ENCODE measurements at places on chromosomes 6 and 20.

DNA sequence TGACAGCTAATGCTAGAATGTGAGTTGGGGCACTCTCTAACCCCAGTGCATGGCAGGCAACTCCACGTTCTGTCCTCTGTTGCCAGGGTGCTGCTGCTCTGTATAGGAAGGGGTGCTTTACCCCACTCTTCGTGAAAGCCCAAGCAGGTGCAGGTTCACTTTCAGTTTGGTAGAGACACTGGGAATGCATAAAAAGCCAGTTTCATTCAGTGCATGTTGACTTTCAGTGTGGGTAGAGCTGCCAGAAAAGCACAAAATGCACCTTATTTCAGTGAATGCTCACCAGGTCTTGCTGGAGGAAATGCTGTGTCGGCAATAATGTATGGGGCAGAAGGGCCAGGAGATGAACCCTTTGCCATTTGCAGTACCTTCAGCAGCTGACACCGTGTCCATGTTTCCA is 62.1 kb upstream of the ADGRB3 start:
- no peak for DNase-seq

- no peak for DNase-seq
These were observed 38.8 kb upstream of the EMILIN3 start for GRCh38 chr20:41405436-41405835.

GRCh38 chr6:1940381-1940780 is 305.0 kb downstream of the GMDS start:
- no peak for DNase-seq

DNA sequence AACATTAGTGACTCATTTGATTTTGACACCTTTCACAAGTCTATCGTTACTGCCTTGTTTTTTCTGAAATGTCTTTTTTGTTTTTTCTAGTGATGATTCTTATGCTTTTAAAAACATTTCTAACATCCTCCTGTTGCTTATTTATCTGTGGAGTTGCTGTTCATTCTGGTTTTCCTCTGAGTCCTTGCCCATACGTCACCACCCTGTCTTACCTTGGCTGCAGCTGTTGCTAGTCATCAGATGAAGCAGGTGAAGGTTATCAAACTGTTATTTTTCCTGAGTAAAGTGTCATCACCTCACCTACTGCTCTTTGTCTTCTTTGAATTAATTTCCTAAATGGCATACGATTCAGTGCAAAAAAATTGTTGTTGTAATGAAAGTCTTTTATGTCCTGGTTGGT is 376.6 kb downstream of the GRIK2 start:
- no peak for DNase-seq

DNA sequence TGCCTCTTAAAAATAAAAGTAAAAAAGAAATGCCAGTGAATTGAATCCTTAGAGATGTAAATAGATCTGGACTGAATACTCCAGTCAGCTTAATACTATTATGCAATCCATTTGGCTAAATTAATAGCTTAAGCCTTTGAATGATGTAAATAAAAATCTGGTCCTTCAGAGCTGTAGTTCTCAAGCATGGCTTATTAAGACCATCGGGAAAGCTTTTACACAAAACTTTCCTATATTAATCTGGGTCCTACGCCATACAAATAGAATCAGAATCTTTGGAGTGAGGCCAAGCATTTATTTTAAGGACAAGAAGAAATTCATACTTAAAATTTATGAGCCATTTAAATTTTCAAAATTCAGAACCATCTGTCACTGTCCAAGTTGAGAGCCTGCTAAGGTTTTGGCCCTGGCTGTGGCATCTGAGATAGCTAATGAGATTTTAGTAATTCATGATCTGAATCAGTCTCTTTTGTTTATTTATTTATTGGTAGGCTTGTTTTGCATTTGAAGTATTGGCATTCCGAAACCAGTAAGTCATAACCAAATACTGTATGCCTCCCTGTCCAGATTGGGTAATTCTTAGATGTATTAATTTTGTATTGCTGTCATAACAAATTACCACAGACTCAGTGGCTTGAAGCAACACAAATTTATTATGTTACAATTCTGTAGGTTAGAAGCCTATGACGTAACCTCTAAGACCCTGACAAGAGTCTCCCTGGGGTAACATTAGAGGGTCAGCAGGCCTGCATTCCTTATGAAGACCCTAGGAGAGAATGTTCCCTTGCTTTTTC is 228.1 kb upstream of the RAB32 start:
- no peak for DNase-seq

DNA sequence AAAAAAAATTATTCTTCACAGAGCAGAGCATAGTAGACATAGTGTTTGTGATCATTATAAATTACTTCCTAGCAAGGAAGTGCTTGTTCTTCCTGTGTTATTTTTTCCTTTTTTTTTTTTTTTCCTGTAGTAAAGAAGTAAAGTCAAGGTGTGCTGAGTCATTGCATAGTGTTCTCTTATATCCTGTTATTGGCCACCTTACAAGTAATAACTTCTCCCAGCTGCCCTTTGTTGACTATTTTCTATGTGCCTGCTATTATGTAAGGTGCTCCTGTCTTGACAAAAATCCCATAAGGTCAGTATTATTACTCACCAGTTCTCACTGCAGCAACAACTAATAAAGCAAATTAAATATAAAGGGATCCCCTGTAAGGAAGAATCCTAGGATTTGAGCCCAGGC is 195.3 kb downstream of the GJA1 start:
- DNase-seq: no peak

DNA sequence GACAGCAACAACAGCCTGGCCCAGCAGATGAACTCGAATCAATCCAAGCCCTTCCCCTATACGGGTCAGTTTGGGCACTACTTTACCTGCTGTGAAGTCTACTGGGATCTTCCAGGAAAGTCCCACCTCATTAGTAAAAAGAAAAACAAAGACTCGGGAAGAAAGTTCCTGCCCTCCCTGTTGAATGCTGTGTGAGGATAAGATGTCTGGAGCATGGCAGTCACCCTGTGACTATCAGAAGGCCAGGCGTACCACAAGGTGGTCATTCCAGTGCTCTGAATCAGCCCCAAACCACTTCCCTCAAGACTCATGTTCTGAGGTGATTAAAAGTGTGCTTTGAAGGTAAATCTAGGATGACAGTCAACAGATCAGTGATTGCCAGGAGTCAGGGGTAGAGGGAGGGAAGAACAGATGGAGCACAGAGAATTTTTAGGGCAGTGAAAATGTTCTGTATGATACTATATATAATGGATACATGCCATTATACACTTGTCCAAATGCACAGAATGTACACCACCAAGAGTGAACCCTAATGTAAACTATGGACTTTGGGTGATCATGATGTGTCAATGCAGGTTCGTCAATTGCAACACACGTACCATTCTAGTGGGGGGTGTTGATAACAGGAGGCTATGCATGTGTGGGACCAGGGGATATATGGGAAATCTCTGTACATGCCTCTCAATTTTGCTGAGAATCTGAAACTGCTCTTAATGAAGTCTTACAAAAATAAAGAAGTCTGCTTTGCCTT is 14.7 kb downstream of the FKBP1A start:
- DNase-seq: no peak

- no peak for DNase-seq
These were observed 118.8 kb downstream of the TINAG start for GRCh38 chr6:54426995-54427394.

DNA sequence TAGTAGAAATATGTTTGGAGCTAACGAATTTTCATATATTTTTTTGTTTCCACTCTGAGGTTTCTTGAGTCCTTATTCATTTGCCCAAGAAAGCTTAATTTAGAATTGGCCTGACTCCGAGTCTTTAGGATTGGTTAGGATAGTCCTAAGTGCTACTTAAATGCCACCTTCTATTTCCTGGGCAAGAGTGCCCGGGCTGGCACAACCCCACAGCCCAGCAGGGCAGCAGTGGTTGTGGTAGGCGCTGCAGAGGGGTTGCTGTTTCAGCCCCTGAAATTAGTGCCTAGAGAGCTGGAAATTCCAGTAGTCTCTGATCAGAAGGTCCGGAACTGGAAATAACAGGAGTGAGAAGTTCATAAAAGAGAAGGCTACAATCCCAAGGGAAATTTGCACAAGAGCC is 139.4 kb upstream of the TENT5A start:
- DNase-seq: no peak

- DNase-seq: no peak
These were observed at the start of gene IL17A for GRCh38 chr6:52186075-52186474. Gene IL17A (plus strand): TSS chr6:52186375. CDS start chr6:52186432, 57 bp downstream.

DNA sequence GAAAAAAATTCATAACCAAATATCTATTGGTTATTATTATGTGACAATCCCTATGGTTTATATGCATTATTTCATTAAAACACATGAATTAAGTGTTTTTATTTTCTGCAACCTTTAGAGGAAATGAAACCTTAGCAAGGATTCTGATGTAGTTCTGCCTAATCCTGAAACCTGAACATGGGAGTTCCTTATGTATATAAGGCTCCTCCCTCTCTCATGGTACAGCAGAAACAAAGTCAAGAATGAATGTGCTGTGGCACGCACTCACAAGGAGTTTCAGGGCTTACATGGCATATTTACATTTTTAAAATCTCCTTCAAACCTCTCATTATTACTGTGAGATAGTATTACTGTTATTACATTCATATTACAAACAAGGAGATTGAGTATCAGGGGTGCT is 426.4 kb upstream of the CITED2 start:
- DNase-seq: no peak

DNA sequence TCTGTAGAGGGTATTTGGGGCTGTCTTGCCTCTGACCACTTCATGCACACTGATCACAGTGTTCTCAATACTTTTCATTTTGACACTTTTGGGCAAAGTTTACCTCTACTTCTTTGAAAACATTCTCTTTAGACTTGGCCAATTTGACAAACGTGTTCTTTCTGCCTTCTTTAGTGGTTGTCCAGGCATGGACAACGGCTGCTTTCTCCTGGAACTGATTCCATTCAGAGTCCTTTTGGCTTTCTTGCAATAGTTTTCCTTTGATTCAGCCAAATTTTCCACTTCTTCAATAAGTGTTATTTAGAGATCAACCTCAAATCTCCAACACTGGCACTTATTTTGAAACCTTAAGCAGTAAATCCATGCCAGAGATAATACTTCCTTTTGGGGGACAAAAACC is 6.7 kb upstream of the CST9 start:
- DNase-seq: no peak

- no peak for DNase-seq
These were observed 671 bp downstream of the EFHC1 start for GRCh38 chr6:52420668-52421358.

DNA sequence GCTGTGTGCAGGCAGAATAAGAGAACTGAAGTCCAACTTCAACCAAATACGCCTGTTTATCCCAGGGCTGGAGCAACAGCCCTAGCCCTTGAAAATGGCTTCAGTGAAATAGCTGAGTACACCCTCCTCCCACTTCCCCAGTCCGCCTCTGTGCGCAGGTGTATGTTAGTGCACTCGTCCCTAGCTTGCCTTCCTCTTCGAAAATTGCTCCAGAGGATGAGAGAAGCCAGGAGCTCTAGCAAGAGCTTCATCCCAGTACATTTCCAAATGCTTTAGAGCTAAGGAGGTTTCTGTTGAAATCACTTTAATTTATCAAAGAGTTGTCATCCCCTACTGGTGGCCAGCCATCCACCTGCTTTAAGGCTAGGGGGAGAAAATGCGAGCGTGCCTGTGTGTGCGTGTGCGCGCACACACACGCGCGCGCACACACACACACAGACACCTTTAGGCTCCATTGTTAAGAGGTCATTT is 5.4 kb upstream of the POU3F2 start:
- DNase-seq: no peak

- no peak for DNase-seq
These were observed 920 bp upstream of the EPHA7 start for GRCh38 chr6:93420163-93420795.

- peak; percentile 8 for DNase-seq
These were observed 47.8 kb downstream of the GMPR start for GRCh38 chr6:16286151-16286522.

DNA sequence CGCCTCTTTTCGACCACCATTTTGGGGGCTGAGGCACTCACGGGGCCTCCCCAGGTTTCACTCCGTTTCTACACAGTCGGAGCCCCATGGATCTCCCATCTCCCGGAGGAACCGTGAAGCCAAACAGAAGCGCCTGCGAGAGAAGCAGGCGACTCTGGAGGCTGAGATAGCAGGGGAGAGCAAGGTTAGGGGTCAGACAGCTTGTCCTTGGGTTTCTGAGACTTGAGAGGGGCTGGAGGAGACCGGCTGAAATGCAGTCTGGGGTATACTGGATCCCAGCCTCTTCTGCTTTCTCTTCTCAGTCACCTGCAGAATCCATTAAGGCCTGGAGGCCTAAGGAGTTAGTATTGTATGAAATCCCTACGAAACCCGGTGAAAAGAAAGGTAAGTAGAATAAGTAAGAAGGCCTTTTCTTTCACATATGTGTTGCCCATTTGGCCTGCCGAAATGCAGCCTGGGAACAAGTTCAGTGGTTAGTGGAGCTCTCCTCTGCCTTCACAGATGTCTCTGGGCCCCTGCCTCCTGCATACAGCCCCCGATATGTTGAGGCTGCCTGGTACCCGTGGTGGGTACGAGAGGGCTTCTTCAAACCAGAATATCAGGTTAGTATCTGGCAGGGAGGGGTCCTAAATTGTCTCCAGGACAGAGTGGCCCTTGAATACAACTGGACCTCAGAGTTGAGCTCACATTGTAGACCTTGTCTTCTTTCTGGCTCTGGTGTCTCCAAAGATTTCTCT is 984 bp downstream of the VARS2 start:
- no peak for DNase-seq

DNA sequence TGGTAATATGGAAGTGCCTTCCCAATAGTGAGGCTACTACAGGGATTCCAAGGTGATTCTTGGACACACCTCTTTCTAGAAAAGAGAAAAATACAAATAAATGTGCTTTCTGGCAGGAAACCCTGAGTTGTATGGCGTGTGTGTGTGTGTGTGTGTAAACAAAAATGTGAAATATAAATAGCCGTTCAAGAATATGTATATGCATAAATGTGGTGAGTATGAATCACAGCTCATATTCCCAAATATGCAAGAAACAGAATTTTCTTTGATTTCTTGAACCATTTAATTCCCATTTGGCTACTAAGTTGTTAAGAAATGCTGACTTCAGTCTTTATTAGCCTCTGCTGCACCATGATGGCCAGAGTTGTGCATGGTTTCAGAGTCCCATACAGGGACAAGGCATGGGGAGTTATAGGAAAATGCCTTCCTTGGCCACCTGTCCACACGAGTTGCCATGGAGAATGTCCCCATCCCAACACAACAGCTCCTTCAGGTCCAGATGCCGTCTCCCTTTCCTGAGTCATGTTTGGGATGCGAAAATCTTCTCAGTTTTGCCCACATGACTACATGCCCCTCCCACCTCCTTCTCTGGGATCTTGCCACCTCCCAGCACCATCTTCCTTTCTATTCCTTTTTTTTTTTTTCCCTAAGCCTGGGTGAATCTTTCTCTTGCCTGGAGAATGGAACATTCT is 312.4 kb upstream of the ECI2 start:
- DNase-seq: no peak

Data from NK-92 treated with Interleukin-12 subunit alpha and Interleukin-12 subunit beta, amount 100 ng/mL, for 24 hours (cell line).